Psoas muscle (tissue), 8 donors: ENCODE measurements at places on chromosomes 11 and 22.

- no peak for DNase-seq
Observed at GRCh38 chr22:35517769-35518530, 22.7 kb upstream of the RASD2 start.

DNA sequence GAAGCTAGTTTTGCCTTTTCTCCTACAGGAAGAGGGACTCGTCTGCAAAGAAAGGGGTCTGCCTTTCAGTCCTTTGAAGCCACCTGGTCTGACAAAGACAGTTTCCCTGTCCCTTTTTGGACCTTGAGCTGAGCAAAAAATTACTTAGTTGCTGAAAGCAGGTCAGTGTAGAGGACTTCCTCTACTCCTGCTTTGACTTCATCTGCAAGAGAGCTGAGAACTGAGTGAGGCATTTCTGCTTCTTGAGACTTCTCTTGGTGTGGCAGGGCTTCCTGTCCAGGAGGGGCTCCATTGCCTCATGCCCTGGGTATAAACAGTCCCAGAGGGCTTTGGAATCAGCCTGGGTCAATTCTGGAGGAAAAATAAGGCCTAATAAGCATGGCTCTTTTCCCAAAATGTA, 73.1 kb downstream of the ZNRF3 start:
- DNase-seq, result no peak

DNA sequence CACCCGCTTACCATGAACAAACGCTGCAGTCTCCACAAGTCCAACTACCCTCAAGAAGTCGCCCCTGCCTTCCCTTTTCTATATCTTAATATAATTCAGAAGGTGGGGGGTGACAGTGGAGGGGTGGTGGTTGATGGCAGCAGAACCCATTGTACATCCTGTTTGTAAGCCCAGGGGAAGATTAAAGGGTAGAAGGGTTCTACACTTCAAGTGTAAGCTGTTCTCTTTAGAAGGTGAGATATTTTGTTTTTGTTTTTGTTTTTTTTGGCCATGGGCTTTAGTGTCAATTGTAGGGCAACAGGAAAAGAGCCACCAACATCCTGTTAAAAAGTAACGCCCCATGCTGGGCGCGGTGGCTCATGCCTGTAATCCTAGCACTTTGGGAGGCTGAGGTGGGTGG, 34.9 kb upstream of the RRAS2 start:
- DNase-seq, result no peak

GRCh38 chr11:102640946-102641345, 15.8 kb upstream of the MMP20 start:
- no peak for DNase-seq

GRCh38 chr22:32618441-32619140, 144.0 kb downstream of the FBXO7 start:
- DNase-seq, result peak; percentile 77

DNA sequence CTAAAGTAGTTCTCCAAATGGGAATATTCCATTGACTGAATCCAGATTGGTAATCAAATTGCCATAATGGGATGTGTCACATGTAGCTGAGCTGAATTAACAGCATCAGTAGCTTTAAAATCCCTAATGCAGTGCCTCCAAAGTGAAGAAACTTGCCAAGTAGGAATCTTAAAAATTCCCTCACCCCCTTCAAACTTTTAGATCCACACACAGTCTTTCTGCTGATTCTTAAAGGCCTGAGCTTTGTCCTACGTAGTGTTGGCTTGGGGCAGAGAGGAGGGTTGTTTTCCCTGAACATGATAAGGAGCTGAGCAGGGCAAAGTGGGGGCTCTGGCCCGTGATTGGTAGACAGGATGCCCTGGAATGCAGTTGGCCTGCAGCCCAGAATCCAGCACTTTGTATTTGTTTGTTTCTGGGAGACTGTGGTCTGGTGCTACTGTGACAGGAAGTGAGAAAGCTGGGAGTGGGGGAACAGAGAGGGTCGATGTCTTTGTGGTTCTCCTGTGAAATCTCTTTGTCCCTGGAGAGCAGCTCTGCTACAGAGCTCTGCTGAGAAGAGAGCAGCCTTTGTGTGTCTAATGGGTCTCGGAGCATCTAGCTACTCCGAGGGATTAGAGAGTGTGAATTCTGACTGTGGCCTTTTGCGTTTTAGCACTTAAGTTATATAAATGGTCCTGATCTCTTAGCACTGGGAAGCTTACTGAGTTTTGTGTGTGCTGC, 16.9 kb downstream of the CTNND1 start:
- peak; percentile 88 for DNase-seq

GRCh38 chr11:125286486-125286885, 121.9 kb downstream of the PKNOX2 start:
- no peak for DNase-seq

GRCh38 chr22:22348127-22348814, 103.7 kb downstream of the VPREB1 start:
- DNase-seq, result no peak

GRCh38 chr22:19448076-19448607, 631 bp upstream of the C22orf39 start:
- peak; percentile 67 for DNase-seq

DNA sequence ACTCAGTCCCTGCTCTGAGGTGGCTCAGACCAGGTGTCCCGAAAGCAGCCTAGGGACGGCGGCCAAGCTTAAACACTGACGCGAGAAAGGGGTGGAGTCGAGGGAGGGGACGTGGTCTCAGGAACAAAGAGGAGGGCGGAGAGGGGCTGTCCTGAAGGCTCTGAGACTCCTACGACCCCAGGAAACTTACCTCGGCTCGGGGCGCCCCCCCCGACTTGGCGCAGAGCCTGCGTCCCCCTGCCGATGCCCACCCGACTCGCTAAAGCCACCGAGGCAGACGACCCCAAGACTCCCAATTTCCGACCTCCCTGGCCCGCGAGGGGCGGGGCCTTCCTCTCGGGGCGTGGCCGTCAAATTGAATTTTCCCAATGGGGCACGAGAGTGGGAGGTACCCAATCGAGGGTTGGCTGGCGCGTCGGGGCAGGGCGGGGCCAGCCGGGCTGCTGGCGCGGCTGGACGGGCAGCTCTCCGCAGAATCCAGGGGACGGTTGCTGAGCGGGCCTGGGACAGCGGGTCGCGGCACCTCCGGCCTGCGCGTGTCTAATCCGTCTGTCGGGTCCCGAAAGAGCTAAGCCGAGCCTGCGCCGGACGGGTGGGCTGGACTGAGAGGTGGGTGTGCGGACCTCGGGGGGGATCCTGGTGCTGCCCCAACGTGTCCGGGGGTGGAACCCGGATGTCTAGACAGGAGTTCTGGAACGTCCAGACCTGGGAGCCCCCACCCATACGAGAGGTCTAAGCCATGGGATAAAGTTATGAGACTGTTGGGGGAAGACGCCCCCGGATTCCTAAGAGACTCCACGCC, at the start of gene SMTN:
SMTN (plus strand) TSS at position 471 of the 802 bp plus-strand sequence. CDS start 1,941 bp downstream, outside the sequence.
- peak; percentile 92 for DNase-seq

- DNase-seq, result no peak
Observed at GRCh38 chr22:20771918-20772625, 1.8 kb upstream of the SERPIND1 start.

DNA sequence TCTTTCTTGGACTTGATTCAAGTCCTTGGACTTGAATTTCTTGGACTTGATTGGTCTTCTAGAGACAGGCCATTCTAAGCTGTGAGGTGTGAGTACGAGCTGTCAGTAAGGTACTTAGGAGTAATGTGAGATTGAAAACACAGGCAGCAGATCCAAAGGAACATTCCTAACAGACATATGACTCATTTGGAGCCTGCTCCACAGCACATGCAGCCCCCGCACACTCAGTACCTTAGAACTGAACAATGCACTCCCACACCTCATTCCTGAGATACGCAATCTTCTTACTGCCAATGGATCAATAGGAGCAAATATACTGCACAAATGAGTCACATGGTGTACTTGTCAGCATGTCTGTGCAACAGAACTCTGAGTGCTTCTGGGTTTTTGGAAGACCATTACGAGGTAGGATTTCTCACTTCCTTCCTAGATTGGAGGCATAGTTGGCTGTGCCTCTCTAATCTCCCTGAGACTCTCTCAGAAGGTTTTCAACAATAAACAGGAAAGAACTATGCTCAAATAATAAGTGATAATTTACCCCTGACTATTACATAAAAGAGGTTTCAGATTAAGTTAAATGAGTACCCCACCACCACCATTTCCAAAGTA, 243.1 kb downstream of the KCNA4 start:
- DNase-seq, result no peak

DNA sequence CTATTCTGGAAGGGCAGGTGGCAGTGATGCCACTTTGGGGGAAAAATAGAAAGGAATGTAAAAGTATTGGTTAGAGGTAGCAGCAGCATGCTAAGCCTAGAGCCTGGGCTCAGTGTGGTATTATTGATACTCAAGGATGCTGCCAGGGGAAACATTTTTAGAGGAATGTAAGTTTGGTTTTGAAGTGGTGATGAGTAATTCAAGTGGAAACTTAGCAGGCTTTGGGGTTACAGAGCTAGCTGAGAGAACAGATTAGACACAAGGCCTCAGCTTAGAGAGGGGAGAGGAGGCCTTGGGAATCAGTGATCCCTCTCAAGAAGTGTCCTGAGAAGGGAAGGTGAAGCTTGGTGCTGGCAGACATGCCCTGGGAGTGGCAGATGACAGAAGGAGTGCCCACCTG, 32.9 kb upstream of the DDI1 start:
- DNase-seq, result no peak

DNA sequence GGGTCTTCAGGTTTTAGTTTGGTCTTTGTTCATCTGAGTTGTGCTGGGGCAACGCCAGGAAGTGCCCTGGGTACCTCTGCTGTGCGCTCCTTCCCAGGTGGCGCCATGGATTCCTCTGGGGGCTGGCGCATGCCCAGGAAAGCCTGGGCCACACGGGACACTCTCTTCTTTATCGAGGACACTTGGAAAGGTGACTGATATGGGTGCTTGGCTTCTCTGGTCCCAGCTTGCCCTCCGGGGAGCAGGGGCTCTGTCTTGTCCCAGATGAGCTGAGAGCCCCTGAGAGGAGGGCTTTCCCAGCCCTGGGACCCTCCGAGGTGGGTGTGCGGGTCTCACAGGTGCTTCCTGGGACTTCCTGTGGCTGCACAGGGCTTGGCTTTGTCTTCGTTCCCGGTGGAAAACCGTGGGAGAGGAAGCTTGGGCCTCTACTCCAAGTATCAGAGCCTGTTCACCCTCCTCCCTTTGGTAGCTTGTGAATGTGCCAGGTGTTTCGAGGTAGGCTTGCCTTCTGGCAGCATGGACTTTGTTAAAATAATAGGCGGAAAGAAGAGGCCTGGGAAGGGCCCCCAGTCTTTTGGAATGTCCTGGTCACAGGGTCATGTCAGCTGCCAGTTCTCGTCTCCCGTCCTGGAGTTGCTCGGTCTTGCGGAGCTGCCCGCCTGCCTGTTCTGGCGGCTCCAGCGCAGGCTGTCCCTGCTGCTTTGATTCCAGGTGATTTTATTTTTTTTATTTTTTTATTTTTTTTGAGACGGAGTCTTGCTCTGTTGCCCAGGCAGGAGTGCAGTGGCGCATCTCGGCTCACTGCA, 10.1 kb upstream of the NEAT1 start:
- peak; percentile 50 for DNase-seq

DNA sequence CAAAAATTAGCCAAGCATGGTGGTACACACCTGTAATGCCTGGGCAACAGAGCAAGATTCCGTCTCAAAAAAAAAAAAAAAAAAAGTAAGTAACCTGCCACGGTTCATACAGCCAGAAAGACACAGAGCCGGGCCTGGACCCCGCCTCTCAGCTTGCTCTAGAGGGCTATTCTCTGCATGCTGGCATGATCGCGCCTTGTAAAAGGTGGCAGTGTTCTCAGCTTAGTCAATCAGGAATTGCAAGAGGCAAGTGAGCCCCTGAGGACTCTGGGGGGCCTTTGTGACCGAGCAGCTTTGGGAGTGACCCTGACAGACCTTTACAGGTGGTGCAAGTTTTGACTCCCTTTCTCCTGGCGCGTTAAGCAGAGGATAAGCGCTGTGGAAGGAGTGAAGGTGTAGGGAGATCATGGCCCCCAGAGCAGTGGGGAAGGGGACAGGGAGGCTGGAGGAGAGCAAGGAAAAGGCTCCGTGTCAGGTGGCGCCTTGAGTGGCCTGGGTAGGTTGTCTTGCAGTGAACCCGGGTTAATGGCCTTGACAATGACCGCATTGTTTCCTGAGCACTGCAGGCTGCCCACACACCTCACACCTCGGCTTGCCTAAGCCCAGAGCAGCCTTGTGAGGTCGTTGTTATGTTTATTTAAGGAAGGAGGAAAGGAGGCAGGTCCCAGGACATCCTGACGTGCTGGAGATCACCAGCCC, 48.9 kb downstream of the CDPF1 start:
- no peak for DNase-seq

GRCh38 chr11:72824020-72824419, 9.8 kb downstream of the ATG16L2 start:
- no peak for DNase-seq
